ENCODE measurements at places on chromosomes 6 and 20.

DNA sequence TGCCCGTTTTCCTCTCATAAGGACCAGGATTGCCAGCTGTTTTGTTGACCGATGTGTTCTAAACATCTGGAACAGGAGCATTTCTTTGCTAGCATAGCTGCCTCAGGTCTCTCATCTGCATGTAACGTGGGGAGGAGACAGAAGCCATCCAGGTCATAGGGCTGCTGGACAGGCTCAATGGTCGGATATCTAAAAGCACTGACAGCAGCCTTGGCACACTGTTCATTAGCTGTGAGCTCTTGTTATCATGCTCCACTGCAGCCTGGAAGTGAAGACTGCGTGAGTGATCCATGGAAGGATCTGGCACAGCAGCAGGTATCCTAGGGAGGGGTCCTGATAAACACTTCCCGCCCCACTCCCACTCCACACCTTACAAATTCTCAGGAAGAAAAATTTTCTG is 175.3 kb downstream of the LRFN2 start:
- no peak for DNase-seq

DNA sequence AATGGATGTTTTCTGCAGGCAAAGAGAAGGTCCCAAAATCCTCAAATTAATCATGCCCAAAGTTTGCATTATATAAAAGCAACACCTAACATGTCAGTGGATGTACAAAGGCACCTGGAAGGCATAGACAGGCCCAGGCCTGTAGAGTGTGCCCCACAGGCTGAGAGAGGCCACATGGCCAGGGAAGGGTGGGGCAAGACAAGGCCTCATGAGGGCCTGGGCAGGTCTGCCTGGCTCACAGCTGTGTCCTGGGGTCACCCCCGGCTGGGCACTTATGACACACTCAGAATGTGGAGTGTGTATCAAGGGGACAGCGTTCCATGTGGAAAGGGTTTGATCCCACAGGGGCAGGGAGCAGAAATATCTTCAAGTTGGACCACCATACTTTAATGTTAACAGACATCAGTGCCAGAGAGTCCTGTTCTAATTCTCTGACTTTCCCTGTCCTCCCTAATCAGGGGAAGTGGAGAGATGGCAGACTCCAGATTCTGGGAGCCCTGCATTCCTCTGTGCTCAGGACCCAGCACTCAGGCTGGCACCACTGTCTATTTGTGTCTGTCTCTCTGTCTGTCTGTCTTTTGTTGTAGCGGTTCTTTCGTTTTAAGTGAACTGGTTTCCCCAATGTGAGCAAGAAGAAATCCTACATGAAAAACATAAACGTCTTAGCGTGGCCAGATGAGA is 178.3 kb upstream of the FOXA2 start:
- no peak for DNase-seq

GRCh38 chr20:25327521-25328235 is 63.0 kb downstream of the ABHD12 start:
- no peak for DNase-seq

GRCh38 chr6:137919837-137920730 is 53.0 kb downstream of the TNFAIP3 start:
- DNase-seq = no peak

DNA sequence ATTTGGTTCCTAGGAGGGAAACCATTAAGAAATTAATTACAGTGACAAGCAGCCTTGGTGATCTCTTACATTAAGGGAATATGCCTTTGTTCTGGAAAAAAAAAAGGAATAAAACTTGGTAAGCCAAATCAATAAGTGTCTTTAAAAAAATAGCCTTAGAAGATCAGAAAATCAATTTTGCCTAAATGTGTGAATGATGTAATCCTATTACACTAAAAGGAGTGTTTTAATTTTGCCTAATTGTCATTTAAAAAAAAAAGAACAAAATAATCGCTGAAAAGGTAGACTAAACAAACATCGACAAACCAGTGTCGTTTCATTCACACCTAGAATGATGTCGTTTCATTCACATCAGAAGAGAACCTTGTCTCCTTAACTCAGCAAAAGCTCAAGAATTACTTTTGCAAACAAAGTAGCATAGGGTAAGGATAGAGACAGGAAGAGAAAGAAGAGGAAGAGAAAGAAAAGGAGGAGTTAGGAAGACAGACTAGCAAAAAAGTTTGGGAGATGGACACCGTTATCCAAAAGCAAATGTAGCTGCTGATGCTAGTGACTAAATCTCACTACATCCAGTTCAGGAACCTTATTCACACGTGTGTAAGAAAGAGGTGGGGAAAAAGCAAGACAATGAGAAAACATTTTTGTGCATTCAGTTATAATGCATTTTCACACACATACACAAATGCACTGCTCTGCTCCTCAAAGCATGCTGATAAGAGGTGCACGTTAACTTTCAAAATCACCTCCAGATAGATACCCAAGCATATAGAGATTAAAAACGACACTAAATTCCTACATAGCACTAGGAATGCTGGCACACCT is 60.6 kb downstream of the HIVEP2 start:
- no peak for DNase-seq

- no peak for DNase-seq
These were observed 18.6 kb upstream of the TREM2 start for GRCh38 chr6:41181566-41181965.

- no peak for DNase-seq
These were observed 244.4 kb downstream of the FOXA2 start for GRCh38 chr20:22339946-22340345.

DNA sequence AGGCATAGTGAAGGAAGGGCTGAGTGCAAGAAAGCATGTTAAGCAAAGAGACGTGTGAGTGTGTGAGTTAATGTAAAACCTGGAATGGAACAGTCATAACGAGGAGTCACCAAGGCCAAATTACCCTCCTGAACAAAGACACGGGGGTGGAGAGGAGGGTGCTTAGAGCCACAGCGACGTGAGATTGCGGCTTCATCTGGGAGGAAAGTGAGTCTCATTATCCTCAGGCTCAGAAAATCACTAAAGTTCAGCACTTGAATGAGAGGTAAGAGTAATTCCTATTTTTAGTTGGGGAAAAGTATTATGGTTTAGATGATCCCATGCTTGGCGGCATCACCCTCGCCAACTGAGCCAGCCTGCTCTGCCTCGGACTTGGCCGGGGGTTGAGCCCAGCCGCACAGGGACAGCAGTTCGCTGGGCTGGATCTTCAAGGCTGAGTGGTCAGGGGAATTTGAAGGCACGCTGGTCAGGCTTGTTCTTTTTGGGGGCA is 136.6 kb downstream of the DTNBP1 start:
- no peak for DNase-seq

DNA sequence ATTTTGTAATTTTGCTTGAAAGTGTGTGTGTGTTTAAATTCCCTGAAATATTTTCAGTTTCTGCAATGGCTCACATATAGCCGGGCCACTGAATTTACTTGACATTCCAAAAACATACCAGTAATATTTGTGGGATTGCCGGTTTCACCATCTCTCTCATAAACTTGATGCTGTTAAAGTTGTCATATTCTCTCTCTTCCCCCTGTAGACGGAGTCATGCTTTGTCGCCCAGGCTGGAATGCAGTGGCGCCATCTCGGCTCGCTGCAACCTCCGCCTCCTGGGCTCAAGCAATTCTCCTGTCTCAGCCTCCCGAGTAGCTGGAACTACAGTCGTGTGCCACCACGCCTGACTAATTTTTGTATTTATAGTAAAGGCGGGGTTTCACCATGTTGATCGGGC is 122.1 kb downstream of the TIAM2 start:
- DNase-seq = no peak

DNA sequence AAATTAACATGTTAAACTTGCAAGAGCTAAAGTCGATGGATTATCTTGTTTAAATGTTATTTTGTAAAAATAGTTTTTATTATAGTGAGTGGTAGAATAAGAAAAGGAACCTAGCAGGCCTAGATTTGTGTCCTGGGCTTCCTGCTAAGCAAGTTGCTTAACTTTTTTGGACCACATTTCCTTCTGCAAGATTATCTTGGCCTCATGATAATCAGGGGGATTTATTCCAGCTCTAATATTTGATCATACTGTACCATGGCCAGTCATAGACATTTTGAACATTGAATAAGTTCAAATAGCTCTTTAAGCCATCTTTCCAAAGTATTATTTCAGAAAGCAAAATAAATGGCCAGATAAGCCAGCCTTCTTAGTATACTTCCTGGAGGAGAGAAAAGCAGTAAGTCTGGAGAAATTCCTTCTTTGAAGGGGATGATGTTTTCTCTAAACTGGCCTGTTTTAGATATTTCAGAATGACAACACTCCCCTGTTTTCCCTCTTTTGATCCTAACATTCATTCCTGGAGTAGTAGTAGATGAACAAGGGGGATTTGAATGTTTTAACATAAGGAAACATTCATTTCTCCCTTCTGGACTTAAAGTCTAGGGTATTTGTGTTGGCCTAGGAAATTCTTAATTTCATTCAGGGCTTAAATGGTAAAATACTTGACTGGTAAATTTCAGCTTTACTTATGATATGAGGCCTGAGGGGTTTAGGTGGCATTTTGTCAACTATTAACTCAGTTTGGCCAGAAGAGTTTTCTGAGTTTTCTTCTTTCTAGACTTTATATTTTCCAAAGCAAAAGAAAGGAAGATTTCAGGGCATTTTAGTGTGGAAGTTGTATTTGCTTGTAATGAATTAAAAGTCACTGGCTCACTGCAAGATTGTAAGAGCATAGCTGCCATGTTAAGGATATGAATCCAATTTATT is 108.8 kb upstream of the SCGN start:
- DNase-seq = no peak

DNA sequence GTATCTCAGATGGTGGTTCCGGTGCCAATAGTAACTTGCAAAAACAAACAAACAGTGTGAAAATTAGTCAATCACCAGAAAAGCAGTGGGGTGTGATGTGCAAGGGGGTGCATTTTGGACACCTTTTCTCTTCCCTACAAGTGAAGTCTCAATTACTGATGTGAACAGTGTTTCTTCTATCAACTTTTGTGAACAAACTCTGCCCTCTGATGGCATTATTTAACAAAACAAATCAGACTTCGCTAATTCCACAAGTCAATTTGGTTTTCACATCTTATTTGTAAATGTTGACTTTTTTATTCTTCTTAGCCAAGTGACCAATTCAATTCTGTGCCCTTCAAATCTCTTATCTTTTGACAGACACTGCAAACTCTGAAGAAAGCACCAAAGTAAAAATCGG is 212.2 kb downstream of the UST start:
- no peak for DNase-seq

GRCh38 chr20:53785320-53785719 is 191.7 kb upstream of the ZNF217 start:
- no peak for DNase-seq

DNA sequence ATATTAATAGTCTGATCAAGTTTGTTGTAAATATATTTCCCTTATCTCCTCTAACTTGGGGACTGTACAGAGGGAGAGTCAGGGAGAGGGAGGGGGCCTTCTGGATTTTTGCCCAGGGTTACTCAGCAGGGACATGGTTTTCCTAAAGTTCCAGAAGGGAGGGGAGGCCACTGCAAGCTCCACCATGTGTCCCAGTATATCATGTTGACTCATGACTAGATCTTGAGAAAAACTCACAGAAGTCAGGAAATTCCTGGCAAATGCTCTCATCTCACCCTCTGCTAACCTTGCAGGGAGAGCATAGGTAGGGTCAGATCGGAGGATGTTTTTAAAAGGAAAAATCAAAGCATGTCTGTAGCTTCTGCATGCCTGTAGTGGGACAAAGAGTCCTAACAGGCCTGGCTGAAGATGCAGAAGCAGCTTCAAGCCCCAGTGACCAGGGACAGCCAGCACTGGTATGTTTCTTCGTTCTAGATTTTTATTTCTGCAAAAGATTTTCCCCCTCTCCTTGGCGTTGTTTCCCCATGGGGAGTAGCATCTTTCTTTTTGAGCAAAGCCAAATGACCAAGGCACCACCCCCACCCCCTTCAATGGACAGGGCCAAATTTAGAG is 272.9 kb upstream of the SUPT3H start:
- DNase-seq = no peak

DNA sequence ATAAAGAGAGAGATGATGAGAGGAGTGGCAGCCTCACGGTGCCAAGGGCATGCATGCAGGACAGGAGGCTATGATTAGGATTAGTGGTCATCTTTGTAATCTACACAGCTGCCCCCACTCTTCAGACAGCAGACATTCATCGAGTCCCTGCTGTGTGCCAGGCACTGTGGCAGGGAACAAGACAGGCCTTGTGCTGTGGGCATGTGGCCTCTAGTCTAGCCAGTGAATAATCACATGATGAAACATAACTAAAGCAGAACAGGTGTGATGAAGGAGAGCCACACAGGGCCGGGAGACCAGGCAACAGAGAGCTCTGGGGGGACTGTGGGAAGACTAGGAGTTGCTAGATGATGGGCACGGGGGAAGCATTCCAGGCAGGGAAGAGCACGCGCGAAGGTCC is 22.2 kb downstream of the TOX2 start:
- DNase-seq = no peak

DNA sequence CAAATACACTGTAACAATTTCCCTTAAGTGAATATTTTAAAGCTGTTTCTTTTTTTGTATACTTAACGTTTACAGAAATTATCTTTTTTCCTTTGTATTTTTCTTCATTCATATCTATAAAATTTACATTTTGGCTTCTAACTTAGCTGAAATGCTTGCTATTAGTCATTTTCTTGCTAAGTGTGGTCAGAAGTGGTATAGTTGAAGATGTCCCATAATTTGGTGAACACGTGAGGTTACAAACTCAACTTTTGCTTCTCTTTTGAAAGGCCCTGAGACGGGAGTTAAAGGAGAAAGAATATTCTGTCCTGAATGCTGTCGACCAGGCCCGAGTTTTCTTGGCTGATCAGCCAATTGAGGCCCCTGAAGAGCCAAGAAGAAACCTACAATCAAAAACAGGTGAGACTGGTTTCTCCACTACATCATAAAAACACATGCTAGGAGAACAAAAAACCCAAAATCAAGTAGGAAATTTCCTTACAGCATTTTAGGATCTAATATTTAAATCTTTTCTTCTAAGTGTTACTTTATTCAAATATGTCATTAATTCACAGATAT is 445.0 kb downstream of the UTRN start:
- no peak for DNase-seq

DNA sequence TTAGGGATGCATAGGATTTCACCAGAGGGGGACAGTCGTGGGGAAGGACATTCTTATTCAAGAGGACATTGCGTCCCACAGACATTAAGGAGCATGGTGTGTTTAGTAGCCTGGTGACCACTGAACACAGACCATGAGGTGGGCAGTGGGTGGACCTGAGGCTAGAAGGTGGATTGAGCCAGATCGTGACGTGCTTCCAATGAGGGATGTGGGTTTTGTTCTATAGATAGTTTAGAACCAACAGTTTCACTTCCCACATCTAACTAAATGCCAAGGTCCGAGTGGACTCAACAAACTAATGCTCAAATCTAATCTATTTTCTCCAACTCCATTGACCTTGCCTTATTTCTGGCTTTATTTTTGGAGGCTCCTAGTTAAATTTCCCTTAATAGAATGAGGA is 58.5 kb downstream of the OGFRL1 start:
- no peak for DNase-seq

All from NCI-H774 (cell line).